ENCODE measurements at places on chromosomes 11 and 22.

GRCh38 chr11:94876222-94876621 is 97.1 kb downstream of the CWC15 start:
- DNase-seq, result no peak

GRCh38 chr22:18031695-18032454 is 7.5 kb upstream of the MICAL3 start:
- DNase-seq, result no peak

DNA sequence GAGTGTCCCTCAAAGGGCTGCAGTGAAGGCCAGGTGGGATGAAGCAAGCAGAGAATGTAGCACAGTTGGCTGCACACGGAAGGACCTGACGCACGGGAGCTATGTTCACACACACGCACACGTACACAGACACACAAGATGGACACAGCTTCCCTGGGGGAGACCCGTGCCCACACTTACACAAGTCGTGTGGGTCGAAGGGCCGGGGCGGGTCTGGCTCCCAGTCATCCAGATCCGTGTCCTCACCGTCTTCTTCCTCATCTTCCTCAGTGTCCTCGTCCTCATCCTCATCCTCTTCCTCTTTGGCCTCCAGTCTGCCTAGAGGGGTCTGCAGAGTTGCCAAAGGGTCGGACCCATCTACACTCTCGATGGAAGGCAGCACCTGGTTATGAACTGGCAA is 51.6 kb upstream of the NFRKB start:
- no peak for DNase-seq

- no peak for DNase-seq
Observed at GRCh38 chr11:10709299-10710086, 15.9 kb upstream of the IRAG1 start.

All from T-helper 2 cell treated with Interferon-gamma antibody and Interleukin-4, amounts not matched to agents 5 μg/mL and 100 μg/mL, for 36 hours (primary cell).